ENCODE measurements at places on chromosomes 1 and 21.

GRCh38 chr1:11893907-11894251 is 32.3 kb downstream of the KIAA2013 start:
- DNase-seq: peak; percentile 83

GRCh38 chr1:180040034-180040433 is 85.4 kb downstream of the CEP350 start:
- no peak for DNase-seq

DNA sequence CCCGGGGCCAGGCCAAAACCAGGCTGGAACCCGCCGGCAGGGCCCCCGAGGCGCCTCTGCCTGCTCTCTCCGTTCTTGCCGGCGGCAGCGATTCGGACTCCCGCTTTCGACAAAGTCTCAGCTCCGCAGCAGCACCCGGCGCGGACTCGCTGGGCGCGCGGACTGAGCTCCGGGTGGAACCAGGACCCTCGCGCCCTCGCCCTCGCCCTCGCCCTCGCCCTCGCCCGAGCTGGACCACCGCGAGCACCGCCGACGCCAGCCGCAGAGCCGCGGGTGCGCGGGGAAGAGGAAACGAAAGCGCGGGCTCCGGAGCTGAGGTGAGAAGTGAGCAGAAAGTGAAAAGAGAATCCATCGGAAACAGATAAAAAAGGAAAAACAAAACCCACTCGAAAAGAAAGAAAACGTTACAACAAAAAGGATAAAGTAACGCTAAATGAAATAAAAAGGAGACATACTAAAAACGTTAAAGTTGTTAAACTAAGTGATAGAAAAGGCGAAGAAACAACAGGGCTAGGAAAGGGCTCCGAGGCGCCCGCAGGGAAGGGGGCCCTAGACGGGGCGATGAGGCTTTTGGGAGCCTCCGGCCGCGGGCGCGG is 64.9 kb downstream of the MEF2D start:
- DNase-seq: no peak

DNA sequence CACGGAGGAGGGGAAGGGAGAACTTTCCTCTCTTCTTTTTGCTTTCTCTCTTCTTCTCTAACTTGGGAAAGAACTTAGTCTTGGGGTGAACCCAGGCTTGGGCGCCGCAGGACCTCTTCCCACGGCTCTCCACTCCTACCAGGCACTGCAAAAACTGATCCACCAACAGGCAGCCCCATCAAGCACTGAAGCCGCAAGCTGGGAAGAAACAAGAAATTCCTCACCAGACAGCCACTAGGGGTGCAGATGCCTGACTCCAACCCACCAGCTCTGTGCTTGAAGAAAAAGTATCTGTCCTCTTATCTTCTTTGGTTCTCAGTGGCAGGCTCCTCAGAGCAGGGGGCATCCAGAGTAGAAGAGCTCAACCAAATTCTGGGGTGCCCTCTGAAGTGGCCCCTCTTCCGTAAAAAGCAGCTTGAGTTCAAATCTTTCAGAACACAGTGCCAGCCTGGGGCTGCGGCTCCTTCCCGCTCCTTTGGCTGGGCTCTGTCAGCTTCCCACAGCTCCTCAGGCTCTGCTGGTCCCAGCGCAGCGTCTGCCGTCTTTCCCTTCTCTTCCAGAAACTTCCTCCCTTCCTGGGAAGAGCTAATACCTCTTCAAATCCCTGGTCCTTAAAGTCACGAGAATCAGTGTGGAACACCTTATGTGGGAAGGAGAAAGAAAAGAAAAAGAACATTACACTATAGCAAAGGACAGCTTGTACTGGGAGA is 2.4 kb downstream of the SLC41A1 start:
- DNase-seq: peak; percentile 54

DNA sequence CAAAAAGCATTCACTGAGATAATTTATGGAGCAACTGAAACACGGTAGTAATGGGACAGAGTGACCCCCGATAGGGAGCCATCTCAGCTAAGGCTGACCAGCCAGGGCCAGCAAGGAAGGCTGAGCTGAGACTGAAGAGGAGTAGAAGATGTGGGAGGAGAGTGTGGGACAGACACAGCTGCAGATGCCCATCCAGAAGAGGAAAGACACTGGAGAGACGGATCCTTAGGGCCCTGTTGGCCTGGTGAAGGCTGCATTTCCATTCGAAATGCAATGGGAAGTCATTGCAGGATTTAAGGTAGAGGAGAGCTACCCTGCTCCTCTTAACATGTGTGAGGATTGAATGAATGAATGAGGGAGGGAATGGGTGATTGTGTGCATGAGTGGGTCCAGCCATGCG is 44.0 kb upstream of the LRP8 start:
- DNase-seq: peak; percentile 16

GRCh38 chr1:8259498-8260290 is 58.2 kb upstream of the SLC45A1 start:
- DNase-seq: no peak

DNA sequence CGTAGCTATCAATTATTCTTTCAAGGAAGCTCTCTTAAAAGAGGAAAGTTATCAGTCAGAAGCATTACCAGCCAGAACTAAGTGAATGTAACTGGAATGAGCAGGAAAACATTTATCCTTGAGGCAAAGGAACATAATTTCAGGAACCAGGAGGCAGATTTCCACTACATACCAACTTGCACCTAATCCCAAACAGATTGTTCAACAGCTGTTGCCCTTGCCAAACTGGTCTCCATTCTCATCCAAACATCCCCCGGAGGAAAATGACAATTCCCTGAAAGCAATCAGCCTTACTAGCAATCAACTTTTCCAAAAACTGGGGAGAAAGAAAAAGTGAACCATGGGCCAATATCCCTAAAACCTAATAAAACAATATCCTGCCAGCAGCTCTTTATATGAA is 35.0 kb downstream of the ENAH start:
- no peak for DNase-seq

DNA sequence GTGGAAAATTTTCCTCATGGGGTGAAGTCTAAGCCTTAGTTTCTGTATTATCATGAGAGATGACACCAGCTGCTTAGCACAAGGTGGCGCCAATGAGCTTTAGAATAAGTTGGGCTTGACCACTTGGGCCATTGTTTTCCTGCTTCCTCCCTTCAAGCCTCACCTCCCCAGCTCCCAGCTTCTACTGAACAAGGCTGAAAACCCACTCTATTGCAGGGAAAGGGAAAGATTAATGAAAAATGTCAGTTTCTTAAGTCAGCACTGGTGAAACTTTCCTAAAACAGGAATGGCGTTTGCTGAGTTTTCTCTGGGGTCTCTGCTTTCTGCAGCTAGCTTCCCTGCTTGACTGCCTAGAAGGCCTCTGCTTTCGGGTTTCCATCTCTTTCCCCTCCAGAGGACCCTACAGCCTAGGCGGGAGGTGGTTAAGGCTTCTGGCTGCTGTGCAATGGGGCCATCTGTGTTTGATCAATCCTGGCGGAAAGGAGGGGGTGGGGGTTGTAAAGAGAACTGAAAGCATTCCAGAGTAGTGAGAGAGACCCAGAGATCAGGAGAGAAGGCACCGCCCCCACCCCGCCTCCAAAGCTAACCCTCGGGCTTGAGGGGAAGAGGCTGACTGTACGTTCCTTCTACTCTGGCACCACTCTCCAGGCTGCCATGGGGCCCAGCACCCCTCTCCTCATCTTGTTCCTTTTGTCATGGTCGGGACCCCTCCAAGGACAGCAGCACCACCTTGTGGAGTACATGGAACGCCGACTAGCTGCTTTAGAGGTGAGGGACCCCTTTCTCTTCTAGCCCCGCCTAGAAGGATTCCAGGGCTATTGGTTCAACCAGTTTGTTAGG is at the start of gene OLFML3:
Gene OLFML3 (plus strand): TSS at position 612 of the 840 bp plus-strand sequence. CDS start 43 bp downstream, at position 655.
- DNase-seq: peak; percentile 90

DNA sequence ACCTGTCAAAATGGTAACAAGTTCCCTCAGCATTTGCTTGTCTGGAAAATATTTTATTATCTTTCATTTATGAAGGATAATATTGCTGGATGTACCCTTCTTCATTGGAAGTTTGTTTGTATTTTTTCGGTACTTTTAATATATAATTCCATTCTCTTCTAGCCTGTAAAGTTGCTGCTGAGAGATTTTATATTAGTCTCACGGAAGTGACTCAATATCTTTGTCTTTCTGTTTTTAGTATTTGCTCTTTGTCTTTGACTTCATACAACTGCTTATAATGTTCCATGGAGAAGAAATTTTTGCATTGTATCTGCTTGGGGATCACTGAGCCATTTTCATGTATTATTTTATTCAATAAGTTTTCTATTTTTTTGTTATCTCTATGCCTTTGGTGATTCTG is 1777.5 kb downstream of the BRINP3 start:
- DNase-seq: no peak

DNA sequence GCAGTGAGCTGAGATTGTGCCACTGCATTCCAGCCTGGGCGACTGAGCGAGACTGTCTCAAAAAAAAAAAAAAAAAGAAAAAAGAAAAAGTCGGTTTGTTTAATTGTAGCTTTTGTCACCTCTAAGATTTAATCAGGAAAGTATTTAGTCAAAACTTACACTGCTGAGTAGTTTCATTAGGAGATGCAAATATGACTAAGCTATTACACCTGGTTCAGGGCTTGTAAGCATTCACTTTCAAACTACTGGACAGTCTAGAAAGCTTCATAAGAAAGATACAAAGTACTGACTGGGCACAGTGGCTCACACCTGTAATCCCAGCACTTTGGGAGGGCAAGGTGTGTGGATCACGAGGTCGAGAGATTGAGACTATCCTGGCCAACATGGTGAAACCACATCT is 75.9 kb upstream of the CACYBP start:
- DNase-seq: no peak
